Stimulated activated CD4-positive, alpha-beta T cell treated with anti-CD3 and anti-CD28 coated beads, Interleukin-15, amount 100 ng/mL, for 1 hour (primary cell): ENCODE measurements at places on chromosomes 2 and 18.

- DNase-seq, result no peak
Observed at GRCh38 chr2:209070262-209070661, 353.6 kb upstream of the MAP2 start.

GRCh38 chr18:33116376-33116775 lies 324.1 kb downstream of the CCDC178 start:
- no peak for DNase-seq

GRCh38 chr18:79354350-79354749 lies 41.4 kb upstream of the NFATC1 start:
- DNase-seq, result no peak

GRCh38 chr2:29596584-29596983 lies 324.8 kb downstream of the ALK start:
- DNase-seq, result no peak

DNA sequence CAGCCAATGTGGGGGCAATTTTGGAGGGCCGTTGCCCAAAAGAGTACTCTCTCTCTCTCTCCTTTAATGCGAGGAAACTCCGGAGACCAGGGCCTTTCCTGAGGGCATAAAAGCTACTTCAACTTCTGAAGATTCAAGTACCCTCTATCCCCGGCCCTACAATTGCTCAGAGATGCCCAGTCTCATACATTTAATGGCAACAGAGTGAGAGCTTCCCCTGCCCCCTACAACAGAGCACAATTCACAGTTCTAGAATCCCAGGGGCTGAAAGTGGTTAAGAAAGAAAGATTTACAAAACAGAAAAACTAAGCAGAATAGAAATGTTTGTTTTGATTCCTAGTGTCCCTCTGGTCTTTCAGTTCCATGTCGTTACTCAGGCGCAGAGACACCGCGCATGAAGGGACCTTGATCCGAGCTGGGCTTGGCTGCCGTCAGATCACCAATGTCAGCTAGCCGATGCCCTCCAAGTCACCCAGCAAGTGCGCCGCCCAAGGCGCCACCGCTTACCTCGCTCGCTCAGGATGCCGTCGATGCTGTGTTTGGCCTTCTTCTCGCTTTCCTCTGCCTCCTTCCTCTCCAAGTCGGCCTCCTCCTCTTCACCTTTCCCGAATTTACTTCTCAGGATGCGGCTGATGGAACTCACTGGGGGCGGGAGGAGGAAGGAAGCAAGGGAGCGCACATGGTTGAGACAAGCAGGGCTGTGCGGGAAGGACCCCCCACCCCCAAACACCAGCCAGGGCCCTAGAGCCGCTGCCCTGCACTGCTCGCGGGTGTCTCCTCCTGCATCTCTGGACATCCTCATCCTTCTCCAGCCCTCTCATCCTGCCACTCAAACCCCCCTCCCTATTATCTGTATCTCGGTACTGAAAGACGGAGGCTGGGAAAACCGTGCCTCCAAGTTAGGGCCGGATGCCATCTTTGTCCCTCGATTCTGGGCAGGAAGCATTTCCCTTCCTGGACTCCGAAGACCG lies 4.9 kb downstream of the PAX3 start:
- DNase-seq, result no peak

DNA sequence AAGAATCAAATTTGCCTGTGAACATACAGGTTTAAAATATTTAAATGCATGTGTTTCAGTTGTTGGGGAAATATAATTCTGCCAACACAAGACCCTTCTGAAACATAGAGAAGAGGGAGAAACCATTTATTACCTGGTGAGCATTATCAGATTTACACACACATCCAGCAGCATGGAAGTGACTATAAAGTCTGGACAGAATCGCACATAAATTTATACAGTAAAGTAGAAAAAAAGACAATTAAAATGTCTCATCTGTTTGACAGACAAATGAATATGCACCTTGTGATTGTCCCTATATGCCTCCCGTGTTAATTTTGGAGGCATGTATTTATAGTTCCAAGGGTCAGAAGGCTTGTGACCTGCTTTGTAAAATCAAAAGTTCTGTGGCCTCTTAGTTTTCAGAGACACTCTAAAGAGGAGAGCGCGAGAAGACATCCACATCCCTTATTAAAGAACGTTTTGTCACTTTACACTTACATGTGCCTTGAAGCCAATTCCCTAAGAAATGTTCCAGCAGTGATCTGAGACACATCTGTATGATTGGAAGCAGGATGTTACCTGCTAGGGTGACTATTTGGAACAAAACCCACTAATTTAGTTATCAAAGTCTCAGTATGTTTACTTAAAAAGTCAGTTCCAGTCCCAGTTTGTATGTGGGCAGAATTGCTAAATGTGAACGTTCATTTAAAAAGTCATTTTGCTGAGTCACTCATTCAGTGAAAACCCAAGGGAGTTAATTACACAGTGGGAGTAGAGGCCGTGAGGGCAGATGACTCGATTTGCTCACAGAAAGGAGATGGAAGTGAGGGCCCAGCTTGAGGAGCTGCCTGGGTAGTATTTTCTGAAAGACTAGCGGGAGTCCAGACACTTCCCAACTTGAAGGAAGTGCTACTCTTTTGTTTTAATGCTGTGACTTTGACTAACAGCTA lies 527.6 kb upstream of the MEX3C start:
- no peak for DNase-seq

GRCh38 chr2:128787616-128788015 lies 468.9 kb upstream of the HS6ST1 start:
- DNase-seq, result no peak

GRCh38 chr2:213862407-213863076 lies 548.3 kb upstream of the VWC2L start:
- DNase-seq, result no peak

GRCh38 chr2:33512112-33512511 lies 35.7 kb downstream of the RASGRP3 start:
- no peak for DNase-seq

DNA sequence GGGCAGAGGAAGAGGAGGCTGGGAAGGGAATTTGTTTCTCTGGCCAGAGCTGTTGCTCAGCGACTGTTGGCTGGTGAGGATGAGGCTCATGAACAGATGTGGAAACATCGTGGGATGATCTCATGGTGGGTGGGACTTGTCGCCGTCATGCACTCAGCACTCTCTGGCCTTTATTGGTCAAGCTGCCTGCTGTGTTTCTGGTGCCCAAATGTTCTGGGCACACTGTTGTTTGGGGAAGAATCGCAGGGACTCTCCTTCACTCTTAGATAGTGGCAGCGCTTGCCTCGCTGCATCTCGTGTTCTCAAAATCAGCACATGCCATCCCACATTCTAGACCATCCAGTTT lies 145.6 kb downstream of the AGAP1 start:
- DNase-seq, result no peak

- DNase-seq, result no peak
Observed at GRCh38 chr2:2717406-2717805, 386.3 kb upstream of the MYT1L start.

GRCh38 chr2:238145851-238146250 lies 7.4 kb downstream of the KLHL30 start:
- no peak for DNase-seq

GRCh38 chr18:78830826-78831225 lies 148.8 kb upstream of the SALL3 start:
- DNase-seq, result no peak

DNA sequence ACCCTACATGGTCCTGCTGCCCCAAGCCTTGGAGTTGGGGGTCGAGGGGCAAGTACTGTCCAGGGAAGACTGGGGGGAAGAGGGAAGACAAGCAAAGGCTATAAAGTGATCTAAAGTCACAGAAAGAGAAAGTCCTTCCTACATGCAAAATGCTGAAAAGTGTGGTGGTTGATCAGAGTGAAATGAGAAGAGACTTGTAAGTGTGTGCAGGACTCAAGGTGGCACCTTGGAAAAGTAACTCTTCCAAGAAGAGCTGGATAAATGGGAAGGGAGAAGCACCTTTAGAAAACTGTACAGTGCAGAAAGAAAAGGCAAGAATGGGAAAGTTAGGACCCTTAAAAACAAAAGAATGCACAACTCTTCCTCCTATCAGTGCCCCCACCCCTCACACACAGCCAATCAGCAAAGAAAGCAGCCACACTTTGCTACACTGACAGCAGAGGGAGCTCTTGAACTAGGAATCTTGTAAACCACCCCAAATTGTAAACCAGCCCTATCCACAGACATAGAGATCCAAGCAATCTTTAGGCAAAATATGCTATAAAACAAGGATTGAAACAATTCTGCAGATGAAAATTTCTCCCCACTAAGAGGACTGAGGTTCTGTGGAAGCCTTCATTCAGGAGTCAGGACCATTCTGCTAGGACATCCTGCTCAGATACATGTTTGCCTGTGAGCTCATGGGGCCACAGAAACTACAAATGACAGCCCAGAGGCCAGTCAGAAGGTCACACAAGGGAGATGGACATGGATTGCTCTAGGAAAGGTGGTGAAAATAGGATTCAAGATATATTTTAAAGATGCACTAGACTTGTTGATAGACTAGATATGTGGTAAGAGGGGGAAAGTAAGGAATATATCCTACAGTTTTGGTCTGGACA lies 146.4 kb downstream of the FTCDNL1 start:
- DNase-seq, result no peak

- DNase-seq, result no peak
Observed at GRCh38 chr2:39851251-39851650, 72.2 kb upstream of the THUMPD2 start.

DNA sequence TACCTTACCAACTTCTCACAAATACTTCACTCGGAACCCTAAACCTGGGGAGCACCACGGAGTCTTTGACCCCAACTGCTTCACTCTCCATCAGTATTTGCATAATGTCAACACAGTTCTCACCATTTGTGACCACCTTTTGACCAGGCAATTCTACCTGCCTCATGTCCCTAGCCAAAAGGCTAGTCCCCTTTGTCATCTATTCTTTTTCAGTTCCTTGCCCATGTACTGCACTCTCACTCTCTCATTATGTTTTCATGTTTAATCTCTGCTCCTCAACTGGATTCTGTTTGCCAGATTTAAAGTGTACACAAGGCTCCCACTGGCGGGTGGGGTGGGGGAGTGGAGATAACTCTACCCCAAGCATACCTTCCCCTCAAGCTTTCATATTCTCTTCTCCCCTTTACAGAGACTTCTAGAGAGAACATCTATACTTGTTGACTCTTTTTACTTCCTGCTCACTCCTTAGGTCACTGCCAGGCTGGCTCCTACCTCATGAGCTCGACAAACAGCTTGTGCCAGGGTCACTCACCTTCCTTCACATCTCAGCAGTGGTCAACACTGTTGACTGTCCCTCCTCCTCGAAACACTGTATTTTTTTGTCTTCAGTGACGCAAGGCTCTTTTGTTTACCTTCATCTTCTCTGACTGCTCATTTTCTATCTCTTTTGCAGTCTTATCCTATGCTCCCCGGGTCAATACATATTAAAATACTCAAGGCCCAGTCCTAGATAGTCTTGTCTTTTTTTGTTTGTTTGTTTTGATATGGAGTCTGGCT lies 88.7 kb upstream of the MAP4K3 start:
- no peak for DNase-seq

GRCh38 chr18:61006687-61007224 lies 326.5 kb upstream of the CDH20 start:
- no peak for DNase-seq

DNA sequence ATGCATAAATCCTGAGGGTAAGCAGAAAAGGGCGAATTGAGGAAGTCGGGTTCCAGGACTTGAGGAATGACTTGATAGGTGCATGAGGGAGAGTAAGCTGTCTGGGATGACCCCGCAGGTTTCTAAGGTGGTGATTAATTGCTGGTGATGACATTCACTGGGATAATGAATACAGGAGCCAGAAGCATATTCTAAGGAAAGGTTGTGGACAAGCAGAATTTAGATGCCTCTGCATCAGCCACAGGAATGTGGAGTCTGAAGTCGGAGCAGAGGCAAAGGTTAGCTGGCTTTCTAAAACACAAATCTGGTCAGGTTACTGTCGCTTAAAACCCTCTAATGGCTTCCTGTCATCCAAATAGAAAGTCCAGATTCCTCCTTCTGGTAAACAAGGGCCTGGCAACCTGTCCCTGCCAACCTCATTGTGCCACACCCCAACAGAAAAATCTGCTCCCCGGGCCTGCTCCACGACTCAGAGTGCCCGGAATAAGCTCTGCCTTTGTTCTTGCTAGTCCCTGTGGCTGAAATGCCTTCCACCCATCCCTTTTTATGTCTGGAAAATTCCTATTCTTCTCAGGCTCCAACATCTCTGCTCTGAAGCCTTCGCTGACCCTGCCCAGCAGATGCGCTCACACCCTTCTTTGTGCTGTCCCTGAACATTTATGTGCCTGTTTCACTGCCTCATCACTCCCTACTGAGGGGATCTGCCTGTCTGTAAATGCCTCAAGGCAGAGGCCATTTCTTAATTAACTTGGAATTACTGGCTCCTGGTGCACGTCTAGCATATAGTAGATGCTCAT lies 11.3 kb upstream of the TMEM214 start:
- no peak for DNase-seq

GRCh38 chr2:181581534-181581933 lies 75.4 kb downstream of the CERKL start:
- no peak for DNase-seq
